GM13976 (cell line): ENCODE measurements at places on chromosomes 4 and X.

DNA sequence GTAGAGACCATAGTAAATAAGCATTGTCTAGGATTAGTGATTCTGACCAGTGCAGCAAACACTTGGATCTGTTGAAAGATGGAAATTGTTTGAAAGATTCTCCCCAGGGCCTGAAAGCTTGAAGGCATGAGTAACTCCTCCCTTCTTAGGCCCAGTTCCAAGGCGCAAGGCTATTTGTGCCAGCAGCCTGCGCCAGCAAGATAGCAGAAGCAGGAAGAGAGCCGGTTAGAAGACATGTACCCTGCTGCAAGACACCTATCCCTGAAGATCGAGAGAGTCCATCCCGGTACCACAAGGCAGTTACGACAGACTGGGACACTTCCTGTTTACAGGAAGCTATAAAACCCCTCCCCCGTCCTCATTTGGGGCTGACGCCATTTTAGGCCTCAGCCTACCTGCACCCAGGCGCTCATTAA, 72.4 kb upstream of the JADE1 start:
- DNase-seq: no peak

- no peak for DNase-seq
Measured at GRCh38 chrX:43949669-43950068, 23.5 kb downstream of the NDP start.

DNA sequence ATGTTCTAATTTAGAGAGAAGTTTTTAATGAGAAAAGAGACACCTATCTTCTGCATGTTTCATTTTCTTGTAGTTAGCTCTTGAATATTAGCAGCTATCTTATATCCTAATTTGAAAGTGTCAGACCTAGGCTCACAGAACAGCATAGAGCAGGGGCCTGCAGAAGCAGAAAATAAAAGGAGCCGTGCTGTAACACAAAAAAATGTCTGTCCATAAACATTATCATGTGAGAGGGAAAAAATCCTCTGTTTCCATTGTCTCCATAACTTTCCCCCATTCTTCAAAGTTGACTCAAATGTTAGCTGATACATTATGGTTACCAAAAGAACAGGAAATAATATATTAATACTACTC, 329.2 kb upstream of the EPHA5 start:
- DNase-seq: no peak

GRCh38 chr4:88063634-88064296, 56.3 kb downstream of the PKD2 start:
- no peak for DNase-seq

DNA sequence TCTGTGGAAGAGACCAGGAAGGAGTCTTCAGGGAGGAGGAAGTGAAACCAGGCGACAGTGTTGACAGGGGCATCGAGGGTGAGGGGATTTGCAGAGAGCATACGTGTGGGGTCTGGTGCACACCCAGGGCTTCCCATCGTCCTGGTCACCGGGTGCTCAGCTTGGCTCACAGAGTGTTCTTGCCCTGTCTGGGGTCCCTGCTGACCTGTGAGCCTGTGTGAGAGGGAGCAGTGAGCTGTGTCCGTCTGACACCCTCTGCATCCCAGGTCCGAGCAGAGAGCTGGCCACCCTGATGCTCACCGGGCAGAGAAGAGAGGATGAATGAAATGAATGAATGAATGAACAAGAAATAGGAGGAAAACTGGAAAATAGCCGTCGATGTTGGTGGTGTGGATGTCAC, 46.5 kb downstream of the CPZ start:
- DNase-seq: no peak
